ENCODE measurements at places on chromosomes 4 and X.

DNA sequence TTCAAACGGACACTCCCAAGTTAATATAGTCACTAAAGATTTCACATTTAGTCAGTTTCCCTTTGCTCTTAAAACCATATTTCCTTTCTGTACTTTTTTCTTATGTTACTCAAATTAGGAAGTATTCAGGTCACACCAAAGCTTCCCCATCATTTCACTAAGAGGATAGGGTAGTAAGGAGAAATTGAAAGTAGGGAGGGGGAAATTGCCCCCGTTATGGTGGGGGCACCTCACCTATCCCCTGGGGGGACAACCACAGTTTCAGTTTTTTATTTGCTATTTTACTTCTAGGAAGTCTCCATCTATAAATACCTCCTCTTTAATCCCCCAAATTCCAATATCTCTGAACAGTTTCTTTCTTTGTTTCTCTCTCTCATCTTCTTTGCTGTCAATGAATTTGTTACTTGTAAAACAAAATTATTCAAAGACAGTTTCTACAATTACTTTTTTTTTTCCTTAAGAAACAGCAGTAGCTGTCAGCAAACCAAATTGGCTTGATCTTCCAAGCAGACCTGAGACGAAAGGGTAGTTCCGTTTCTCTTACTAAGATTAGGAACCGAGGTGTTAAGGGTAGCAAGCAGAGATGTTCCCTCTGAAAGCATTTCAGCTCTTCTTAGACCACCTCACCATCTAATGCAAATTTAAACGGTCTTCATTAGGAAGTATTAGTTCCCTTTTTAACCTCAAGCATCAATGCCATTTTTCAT lies 160.2 kb upstream of the KLF3 start:
- DNase-seq: no peak

DNA sequence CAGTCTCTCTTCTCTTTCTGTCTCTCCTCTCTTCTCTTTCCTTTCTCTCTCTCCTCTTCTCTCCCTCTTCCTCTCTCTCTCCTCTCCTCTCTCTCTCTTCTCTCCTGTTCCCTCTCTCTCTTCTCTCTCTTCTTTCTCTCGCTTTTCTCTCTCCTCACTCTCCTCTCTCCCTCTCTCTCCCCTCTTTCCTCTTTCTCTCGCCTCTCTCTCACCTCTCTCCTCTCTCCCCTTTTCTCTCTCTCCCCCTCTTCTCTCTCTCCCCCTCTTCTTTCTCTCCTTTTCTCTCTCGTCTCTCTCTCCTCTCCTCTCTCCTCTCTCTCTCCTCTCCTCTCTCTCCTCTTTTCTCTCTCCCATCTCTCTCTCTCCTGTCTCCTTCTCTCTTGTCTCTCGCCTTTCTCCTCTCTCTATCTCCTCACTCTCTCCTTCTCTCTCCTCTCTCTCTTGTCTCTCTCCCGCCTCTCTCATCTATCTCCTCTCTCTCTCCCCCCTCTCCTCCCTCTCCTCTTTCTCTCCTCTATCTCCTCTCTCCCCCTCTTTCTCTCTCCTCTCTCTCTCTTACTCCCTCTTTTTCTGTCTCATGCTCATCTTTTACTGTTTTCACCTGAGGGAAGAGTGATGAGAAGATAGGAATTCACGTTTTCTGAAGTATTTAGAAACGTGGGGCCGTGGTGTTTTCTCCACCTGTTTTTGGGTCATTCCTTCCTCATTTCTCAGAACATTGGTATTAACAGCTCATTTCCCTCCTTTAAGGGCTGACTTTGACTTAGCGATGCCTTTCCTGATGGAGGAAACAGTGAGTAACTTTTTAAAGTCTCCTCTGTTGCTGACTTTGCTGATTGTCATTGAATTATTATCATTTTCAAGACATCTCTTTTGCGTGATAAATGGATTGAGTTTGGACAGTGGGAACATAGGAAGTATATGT lies 80.6 kb upstream of the CD99 start:
- no peak for DNase-seq

DNA sequence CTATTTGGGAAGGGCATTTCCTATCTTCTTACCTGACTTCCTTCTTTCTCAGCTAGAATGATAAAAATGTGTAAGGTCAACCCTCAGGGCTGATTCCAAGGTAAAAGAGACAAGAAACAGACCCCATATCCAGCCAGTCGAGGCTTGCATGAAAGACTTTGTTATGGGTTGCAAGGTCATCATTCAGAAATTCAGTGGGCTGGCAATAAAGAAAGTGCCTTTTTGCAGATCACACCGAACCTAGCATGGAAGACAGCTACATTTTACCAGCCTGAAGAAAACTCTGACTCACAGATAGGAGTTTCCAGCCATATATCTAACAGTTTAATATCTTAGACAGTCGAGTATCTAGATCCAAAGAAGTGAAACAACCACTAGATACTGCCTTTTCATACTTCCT lies 87.4 kb downstream of the PDGFC start:
- no peak for DNase-seq

GRCh38 chr4:123743848-123744247 lies 347.3 kb downstream of the SPRY1 start:
- DNase-seq: no peak

GRCh38 chr4:78661921-78662521 lies 110.5 kb downstream of the ANXA3 start:
- no peak for DNase-seq

GRCh38 chr4:74897386-74897785 lies 35.5 kb upstream of the PARM1 start:
- DNase-seq: no peak

DNA sequence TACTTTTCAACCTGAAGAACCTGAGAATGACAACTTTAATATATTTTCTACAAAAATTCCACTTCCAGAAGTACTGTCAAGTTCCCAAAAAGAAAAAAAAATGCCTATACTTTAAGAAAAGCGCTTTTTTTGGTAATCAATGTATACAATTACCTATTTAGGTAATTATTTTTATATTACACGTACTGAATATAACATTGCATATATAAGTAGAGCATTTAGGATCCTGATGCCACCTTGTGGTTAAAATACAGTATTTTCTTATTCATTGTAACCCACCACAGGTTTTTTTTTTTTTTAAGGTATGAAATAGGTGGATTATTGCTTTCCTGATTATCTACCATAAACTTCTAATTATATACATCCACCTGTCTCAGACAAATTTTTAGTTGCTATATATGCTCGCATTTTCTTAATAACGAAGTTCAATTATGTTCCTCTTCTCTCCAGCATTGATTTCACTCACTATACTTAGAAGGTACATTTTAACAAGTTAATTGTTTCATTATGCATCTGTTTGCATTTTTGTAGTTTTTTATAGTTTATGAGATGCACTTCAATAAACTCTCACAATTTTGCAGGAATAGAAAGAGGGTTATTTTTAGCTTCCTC lies 5.2 kb downstream of the MAP9 start:
- no peak for DNase-seq

GRCh38 chr4:71595576-71596108 lies 188.2 kb downstream of the GC start:
- DNase-seq: no peak

DNA sequence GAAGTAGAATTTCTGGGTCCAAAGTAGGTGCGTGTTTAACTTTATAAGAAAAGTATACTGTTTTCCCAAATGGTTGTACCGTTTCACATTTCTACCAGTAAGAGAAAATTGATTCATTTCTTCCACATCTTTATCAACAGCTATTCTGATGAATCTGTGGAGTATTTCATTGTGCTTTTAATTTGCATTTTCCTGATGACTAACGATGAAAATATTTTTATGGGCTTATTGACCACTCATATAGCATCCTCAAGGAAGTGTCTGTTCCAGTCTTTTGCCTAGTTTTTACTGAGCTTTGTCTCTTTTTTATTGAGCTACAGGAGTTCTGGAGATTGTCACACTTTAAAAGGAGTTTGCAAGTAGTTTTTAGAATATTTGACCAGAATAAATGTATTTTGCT lies 92.6 kb downstream of the ASB9 start:
- no peak for DNase-seq

DNA sequence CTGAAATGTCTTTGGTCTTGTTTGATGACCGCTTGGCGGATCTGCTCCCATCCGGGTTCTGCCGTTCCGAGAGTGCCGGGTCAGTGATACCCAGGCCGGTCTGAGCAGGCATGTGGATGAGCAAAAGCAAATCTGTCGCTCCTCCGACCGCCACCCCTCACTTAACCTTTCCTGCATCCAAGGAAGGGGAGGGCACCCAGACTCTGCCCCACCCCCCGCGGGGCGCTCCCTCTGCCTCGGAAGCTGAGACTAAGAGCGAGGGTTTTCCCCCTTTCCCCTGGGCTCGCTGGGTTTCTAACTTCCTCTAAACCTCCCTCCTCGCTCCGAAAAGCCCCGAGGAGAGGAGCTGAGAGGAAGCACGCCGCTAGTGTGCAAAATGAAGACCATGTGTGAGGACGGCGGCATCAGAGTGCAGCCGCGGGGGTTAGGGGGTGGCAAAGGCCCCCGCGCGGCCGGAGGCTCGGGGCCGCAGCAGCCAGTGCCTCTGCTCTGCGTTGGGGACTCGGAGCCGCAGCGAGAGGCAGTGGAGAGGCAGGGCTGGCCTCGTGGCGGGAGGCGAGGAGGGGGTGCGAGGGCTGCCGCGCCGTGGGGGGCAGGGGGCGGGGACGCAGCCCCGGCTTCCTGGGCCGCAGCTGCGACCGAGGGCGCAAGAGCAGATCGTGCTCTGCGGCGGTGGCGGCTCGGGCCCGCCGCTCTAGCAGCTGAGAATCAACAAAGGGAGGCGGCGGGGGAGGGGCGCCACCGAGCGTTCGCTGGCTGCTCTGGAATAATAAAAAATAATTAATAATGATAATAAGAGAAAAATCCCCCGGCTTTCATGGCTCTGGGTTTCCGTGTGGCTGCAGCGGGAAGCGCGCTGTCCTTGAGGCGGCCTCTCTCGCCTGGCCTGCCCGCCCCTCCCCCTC lies 55.8 kb upstream of the BCOR start:
- peak; percentile 30 for DNase-seq

- DNase-seq: no peak
Observed at GRCh38 chr4:54165438-54165837, 63.7 kb upstream of the PDGFRA start.

GRCh38 chr4:8071766-8072165 lies 86.8 kb downstream of the ABLIM2 start:
- no peak for DNase-seq

DNA sequence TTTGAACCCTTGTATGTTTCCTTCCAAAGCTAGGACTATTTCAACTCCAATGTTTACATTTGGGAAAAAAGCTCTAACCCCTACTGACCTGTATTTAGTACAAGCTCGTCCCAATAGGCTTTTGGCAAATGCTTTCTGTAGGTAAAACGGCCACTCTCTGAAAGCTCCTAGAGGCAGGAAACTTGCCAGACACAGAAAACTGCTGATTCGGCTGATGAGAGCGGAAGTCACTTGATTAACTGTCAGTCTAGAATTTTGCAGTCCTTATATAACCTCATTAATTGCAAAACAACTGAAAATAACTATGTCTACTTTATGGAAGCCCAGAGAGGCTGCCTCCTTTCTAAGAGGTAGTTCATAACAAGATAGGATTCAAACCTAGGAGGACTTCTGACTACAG lies 108.1 kb downstream of the TSPAN7 start:
- no peak for DNase-seq

- DNase-seq: no peak
Observed at GRCh38 chrX:111100191-111100590, 4.2 kb downstream of the PAK3 start.

DNA sequence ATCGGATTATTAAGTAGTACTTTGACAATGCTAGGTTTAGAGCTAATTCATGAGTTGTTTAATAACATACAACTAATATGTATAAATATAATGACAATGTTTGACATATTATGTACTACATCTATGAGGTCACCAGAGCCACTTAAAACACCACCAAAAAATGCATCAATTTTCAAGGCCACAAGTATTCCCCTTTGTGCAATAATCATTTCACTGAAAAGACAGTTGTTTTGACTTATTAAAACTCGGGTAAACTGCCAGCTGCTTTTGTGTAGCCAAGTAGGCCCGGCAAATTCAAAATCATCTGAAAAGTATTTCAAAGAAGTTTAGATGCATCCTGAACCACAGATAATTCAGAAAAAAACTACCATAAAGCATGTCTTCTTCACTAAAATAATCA lies 48.7 kb downstream of the CLOCK start:
- no peak for DNase-seq

GRCh38 chr4:26048378-26048882 lies 134.4 kb downstream of the SMIM20 start:
- DNase-seq: peak; percentile 60

DNA sequence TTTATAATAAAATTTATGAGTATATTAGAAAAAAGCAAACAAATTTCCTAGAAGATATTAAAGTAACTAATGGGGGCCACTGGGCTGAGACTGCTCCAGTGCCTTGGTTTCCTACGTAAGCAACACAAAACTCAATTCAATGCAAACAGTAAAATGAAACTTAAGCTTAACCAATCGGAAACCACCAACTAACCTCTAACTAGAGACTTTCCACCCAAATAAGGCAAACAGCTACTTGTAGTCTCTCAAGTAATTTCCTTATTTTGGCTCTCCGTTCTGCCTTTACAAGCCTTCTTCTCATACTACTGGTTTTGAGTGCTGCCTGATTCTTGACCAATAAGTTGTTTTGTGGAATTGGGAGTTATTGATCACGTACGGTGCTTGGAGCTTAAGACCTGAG lies 167.3 kb upstream of the VEGFC start:
- no peak for DNase-seq

DNA sequence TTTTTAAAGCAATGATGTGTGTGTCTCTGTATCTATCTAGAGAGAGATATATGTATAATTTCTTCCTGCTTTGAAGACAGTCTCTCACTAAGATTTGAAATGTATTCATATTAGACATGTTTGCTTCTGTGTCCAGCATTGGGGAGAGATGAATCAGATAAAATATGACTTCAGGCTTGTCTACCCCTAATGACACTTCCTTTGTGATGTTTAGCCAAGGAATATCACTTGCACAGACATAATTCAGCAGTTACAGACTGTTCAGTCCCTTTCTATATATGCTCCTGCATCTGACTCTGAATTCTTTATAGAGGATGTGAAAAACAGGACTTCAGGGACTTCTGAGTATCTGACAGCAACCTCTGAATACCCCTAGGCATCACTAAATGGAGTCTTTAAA lies 158.4 kb downstream of the DCLK2 start:
- DNase-seq: no peak
